Fibroblast of gingiva (primary cell): ENCODE measurements at places on chromosomes 2 and 18.

DNA sequence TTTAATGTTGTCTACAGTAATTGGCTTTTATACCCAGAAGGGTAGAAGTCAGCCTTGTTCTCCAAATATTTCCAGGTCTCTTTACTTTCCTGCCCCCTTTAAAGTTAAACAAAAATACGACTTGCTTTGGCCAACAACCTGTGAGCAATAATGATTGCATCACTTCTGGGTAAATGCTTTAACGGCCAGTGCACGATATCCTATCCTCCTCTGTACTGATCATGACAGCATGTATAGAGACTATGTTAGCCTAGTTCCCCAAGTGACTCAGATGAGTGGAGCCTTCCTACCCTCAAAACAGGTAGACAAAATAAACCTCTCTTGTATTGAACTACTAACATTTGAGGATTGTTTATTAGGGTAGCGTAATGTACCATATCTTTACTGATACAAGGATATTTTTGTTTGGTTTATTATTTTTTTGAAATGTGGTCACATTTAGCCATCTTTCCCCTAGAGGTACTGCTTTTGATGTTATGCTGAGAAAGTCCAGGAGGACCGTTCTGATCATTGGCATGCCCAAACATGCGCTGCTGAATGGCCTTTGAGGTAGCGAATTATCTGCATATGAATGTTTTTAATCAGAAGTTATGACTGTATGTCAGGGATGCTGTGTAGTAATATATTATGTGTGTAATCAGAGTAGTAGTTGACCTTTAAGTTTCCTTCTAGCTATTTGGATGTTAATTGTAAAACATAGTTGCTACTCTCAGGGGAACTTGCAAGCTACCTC is 262.6 kb upstream of the DCC start:
- DNase-seq, result no peak

- DNase-seq, result no peak
Observed at GRCh38 chr2:219429958-219430606, 4.6 kb upstream of the SPEG start.

DNA sequence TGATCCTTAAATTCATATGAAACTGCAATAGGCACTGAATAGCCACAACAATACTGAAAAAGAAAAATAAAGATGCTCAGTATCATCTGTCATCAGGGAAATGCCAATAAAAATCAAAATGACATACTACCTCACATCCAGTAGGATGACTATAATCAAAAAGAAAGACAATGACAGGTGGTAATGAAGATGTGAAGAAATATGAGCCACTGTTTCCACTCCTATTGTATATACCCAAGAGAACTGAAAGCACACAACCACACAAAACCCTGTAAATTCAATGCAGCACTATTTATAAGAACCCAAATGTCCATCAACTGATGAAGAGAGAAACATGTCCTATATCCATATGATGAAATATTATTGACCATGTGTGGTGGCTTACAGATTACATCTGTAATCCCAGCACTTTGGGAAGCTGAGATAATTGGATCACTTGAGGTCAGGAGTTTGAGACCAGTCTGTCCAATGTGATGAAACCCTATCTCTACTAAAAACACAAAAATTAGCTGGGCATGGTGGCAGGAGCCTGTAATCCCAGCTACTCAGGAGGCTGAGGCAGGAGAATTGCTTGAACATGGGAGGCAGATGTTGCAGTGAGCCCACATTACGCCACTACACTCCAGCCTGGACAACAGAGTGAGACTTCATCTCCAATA is 39.9 kb downstream of the MAP3K2 start:
- DNase-seq, result no peak

DNA sequence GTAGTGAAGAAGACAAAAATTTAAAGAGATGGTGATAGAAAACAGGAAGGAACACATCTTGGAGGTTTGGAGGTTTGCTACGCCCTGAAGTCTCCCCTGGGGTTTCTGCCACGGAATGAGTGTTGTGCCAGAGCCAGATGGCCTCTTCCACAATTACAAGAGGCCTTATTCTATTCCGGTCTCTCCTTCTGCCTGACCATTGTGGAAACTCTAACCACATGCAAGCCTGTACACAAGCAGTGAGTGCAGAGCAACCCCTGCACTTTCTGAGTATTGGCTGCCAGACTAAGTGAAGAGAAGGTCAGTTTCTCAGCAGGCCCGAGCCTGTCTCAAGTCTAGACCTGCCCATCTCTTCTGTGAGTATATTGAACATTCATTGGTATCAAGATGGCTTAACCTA is 22.7 kb upstream of the MYO1B start:
- DNase-seq, result peak; percentile 69

GRCh38 chr2:101396316-101396717 is 9.0 kb upstream of the CREG2 start:
- peak; percentile 70 for DNase-seq

DNA sequence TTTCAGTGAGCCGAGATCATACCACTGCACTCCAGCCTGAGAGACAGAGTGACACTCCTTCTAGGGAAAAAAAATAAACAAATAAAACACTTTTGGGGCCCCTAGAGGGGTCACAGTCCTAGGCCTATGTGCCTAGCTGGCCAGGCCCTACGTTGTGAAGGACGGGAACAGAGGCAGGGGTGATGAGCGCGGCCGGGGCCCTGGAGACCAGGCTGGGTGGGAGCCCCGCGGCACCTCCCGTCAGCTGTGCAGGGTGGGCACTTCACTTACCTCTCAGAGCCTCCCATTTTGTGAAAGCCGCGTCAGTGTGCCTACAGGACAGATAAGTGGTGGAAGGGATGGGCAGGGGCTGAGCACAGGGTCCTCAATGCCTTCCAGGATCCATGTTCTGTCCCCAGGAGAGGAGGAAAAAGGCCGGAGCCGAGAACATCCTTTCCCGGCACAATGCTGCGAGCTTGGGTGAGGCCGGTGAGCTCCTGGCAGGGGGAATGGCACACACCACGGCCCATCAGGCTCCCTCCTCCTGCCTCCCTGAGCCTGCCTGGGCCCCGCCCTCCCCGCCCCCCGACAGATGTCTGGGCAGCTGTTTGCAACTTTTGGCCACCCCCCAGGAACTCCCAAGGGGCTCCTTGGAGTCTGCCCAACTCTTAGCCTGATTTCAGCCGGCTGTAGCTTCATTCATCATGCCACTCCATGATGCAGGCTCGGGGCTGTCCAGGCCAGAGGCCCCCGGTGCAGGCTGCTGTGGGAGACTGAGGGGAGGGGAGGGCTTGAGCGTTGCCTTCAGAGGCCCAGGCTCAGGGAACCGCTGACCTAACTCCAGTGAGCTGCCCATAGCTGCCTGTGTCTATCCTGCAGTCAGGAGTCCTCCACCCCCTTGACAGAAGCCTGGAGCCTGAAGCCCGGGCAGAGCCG is 196.5 kb downstream of the TFCP2L1 start:
- peak; percentile 43 for DNase-seq

- DNase-seq, result no peak
Observed at GRCh38 chr18:27652480-27653121, 467.5 kb upstream of the CHST9 start.

DNA sequence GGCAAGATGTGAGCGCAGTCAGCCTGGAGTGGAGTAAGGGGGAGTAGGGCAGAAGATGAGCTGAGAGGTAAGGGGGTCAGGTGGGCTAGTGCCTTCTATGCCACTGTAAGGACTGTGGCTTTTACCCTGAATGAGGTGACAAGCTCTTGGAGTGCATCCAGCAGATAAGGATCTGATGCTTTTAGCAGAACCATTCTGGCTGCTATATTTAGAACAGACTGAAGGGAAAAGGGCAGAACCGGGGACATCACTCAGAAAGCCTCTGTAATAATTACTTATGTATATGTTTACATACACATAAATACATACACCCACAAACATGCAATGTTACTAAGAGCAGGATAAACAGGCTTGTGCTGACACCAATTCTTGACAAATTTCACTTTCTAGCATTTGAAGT is 124.8 kb downstream of the DTNB start:
- no peak for DNase-seq

GRCh38 chr2:197198890-197199289 is 111.7 kb downstream of the ANKRD44 start:
- DNase-seq, result no peak

- DNase-seq, result no peak
Observed at GRCh38 chr2:232871835-232872736, 2.0 kb downstream of the SNORC start.

DNA sequence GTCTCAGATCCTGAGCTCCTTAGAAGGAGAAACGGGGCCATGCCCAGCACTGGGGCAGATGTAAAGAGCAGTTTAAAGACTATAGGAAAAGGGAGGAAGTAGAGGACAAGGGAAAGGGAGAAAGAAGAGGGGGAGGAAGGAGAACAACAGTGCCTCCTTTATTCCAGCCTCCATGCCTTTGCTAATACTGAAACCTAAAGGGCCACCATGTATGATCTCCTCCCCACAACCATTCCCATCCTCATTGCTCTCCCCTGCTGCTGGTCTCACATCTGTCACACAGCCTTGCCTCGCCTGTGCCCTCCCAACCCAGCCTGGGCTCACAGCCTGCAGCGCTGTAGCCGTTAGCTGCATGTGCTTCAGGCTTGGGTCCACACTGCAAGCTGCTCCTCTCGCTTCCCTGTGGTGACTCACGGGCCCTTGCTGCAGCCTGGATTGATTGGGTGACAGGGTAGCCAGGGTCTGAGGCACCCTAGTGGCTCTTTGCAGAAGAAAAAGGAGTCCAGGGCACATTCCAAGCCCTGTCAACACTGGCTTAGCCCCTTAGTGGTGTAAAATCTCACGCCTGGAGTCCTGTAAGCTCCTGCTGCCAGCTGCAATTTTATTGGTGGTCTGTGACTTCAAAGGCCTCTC is 281.9 kb downstream of the SRBD1 start:
- DNase-seq, result no peak

DNA sequence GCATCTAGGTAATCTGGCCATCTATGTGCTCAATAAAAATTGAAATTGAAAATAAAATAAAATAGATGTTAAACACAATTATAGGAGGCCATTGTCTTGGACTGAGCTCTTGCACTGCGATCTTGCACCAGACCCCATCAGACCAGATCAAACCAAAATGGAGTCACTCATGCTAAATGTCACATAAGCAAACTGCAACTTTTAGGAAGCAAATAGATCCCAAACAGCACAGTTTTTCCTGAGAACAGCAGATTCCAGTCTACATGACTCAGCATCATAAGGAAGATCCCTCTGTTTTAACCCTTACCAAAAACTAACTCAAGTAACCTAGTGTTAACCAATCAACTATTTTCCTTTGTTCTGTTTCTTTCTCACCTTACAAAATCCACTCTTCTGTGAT is 57.7 kb upstream of the LRP1B start:
- DNase-seq, result no peak

DNA sequence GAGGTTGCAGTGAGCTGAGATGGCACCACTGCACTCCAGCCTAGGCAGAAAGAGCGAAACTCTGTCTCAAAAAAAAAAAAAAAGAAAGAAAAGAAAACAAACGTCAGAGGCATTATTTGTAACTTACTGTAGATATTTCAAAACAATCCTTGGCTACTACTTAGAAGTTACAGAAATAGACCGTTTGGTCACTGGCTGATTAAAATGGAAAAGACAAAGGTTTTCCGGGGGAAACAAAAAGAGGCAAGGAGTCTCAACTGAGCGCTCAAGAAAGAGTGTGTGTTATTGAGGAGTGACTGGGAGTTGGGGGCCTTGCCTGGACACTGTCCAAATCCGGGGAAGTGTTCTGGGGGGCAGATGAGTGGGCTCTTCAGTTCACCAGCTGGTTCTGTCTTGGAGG is 47.6 kb downstream of the TEX44 start:
- DNase-seq, result peak; percentile 80

DNA sequence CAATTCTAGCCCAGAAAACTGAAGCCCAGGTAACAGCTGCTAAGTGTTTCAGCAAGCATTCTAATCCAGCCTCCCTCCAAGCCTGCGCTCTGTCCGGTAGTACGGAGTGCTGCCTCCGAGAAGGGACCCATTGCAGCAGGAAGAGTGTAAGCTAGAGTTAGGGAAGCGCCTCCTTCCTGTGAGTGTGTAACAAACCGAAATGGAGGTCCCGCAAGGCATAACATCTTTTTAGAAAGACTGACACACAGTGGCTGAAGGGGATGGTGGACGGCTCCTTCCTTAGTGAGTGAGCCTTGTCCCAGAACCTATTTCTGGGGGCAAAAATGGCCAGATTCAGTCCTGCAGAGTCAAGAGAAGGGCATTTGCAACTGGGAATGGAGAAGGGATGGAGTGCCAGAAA is 12.2 kb downstream of the PKDCC start:
- DNase-seq, result no peak

DNA sequence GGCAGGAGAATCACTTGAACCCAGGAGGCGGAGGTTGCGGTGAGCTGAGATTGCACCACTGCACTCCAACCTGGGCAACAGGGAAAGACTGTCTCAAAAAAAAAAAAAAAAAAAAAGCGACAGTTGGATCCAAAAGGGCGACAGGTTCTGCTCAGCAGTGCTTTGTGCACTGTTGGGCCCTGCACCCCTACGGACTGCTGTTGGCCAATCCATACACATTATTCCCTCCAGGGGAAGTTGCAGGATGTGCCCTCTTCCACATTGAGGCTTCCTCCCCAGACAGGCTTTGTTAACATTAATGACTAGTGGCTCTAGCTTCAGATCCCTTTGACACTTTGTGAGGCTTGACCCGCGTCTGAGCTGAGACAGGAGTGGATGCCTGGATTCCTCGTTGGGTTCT is 9.4 kb downstream of the NT5DC4 start:
- DNase-seq, result no peak

DNA sequence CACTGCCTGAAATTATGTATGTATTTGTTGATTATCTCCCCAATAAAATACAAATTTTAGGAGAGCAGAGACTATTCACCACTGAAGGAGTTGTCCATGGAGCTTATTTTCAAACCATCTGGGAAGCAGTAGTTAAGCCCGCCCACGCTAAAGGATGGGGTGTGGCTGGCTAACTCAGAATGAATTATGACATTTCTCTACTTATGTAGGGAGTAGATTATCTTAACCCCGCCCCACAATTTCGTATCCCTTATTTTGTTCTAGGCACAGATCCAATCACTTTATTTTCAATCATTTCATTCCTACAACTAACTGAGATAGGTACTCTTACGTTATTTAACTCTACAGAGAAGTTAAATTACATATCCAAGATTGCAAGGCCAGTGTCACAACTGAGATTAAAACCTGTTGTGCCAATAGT is 1.4 kb upstream of the LAPTM4A start:
- DNase-seq, result peak; percentile 77

DNA sequence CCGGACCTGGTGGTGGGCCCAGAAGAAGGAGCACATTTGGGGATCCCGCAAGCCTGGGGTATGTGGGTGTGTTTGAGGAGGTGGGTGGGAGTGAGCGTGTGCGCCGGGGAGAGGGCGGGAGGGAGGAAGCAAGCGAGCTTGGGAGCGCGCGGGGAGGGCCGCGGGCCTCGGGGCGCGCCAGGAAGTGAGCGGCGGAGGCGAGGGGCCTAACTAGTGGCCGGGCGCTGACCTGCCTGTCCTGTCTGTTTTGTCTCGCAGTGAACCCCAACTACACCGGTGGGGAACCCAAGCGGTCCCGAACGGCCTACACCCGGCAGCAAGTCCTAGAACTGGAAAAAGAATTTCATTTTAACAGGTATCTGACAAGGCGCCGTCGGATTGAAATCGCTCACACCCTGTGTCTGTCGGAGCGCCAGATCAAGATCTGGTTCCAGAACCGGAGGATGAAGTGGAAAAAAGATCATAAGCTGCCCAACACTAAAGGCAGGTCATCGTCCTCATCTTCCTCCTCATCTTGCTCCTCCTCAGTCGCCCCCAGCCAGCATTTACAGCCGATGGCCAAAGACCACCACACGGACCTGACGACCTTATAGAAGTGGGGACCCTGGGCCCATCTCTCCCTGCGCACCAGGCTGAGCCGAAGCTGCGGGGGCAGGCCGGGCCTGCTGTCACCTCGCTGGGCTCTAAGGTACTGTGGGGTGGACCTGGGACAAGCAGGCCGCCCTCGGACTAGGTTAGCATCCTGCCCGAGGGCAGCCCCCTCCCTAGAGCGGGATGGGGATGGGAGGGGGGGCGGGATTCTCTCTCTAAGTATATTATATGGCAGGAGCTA is 1.2 kb downstream of the HOXD4 start:
- no peak for DNase-seq
